ENCODE measurements at places on chromosomes 13 and 19.

- DNase-seq: no peak
Measured at GRCh38 chr19:14606627-14607026, 23.7 kb downstream of the CLEC17A start.

GRCh38 chr19:1624458-1624857 is 19.2 kb upstream of the UQCR11 start:
- DNase-seq: no peak

DNA sequence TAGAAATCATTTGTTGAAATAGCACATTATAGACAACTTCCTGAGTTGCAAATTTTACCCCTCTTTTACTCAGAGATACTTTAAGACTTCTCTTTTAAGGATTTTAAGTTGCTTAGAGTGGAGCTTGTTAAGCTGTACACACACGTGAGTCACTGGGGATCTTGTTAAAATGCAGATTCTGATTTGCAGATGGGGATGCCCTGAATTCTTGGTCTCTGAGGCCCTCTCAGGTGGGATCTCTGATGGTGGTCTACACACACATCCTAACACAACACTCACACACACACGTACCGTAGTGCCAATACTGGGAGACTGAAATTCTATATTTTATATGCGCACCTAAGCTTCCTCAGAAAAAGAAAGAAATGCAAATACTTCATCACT is 788.3 kb downstream of the UQCRFS1 start:
- no peak for DNase-seq

- no peak for DNase-seq
Measured at GRCh38 chr19:35397064-35397463, 26.2 kb downstream of the GPR42 start.

- DNase-seq: no peak
Measured at GRCh38 chr19:46898731-46899130, 37.9 kb downstream of the ARHGAP35 start.

- DNase-seq: no peak
Measured at GRCh38 chr13:64369121-64369520, 2861.0 kb downstream of the PCDH9 start.

DNA sequence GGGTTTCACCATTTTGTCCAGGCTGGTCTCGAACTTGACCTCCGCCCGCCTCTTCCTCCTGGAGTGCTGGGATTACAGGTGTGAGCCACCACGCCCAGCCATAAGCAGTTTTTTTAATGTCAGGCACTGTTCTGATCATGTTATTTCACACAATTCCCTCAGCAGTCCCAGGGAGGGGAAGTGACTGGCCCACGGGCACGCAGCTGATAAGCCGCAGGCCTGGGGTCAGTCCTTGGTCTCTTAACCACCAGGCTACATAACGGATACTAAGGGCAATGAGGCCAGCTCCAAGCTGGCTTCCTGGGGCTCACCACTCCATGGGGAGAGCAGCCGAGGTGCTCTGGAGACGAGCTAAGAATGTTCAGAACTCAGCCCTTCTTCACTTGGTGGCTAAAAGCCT is 13.5 kb downstream of the BRSK1 start:
- no peak for DNase-seq

- no peak for DNase-seq
Measured at GRCh38 chr19:13398780-13399726, 107.2 kb downstream of the CACNA1A start.

GRCh38 chr19:9958379-9958821 is 22.1 kb upstream of the OLFM2 start:
- no peak for DNase-seq

DNA sequence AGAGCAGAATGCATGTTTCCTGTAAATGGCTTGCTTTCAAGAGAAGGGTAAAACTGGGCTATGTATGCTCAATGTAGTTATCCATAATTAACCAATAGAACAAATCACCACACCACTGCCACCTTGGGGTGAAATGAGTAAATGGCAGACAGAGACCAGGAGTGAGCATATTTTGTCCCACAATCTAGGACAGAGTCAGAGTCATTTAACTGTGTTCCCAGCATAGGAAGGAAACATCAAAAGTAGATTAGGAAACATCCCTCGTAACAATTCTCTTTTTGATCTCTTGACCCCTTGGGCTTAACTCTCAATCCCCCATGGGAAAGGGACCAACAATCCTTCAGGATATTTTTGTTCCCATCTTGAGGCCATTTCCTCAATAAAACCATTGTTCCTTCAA is 224.8 kb downstream of the NHLRC3 start:
- peak; percentile 85 for DNase-seq

DNA sequence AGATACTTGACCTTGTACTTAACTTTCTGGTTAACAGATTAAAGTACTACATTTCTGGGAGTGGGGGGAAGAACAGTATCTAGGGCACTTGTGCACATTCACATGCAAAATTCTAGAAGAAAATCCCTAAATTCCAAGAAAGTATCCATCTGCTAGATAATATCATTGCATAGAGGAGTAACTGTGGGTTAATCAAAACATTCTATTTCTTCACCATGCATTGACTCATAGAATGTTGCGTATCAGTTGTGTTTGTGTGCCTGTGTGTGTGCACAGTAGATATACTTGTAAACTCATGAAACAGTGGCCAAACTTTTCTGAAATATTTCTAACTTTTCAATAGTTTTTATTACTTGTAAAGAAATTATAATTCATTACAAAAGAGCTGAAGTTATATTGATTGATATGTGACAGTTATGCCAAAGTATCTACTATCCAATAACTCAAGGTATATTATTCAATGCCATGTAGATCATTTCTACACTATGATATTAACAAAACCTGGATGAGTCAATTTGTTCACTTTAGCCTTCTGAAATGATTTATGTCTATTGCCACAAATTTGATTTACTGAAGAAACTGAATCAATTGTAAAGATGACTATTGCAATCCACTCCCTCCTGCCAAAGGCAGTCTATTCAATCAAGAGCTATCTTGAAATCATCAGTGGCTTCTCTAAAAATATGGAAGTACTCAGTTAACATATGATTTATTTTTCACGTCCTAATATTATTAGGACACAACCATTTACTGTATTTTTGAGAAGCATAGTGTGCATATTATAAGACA is 756.7 kb upstream of the ARGLU1 start:
- DNase-seq: no peak

DNA sequence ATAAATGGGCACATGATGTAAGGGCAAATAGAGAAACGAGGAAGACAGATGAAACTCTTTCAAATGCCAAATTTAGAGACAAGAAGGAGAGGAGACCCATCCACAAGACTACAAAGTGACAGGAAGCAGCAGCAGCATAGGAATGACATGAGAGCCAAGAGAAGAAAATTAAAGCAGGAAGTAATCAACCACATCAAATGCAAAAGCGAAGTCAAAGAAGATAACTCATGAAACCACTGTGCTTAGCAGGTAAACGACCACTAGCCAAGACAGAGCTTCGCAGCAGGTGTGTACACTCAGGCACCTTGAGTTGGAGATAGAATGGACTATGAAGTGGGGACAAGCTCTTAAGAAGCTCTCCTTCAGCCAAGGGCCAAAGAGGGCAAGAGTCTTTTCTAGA is 64.1 kb downstream of the KLF12 start:
- DNase-seq: no peak

GRCh38 chr19:48489608-48490216 is 20.5 kb downstream of the CYTH2 start:
- DNase-seq: peak; percentile 62

- DNase-seq: no peak
Measured at GRCh38 chr19:5062799-5063198, 93.9 kb downstream of the KDM4B start.

- DNase-seq: no peak
Measured at GRCh38 chr13:107649079-107649478, 566.3 kb downstream of the LIG4 start.

- no peak for DNase-seq
Measured at GRCh38 chr19:40193587-40193849, 2.3 kb downstream of the MAP3K10 start.

GRCh38 chr13:49629947-49630346 is 1.6 kb downstream of the ARL11 start:
- DNase-seq: no peak

GRCh38 chr13:83498481-83499190 is 383.6 kb downstream of the SLITRK1 start:
- DNase-seq: no peak

DNA sequence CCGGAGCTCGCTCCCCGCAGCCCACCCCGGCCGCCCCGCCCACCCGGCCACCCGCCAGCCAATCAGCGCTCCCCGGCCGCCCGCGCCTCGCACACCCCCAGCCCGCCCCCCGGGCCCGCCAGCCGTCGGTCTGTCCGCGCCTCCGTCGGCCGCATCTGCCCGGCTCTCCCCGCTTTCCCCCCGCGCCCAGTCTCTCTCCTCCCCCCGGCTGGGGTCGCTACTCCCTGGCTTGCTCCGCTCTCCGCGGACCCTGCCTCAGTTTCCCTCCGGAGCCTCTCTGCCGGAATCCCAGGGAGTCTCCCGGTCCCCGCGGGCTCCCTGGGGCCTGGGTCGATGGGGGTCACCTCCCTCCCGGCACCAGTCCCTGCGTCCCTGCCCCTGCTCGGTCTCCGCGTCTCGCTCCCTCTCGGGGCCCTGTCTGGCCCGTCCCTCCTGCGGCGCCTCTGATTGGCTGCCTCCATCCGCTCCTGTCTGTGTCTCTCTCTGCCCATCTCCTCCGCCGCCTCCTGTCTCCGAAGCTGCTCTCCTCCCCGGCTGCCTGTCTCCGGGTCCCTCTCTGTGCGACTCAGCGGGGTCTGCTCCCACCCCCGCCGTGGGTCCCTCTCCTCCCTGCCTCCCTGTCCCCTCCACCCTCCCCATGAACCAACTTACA is 484 bp downstream of the IL11 start:
- DNase-seq: peak; percentile 78

GRCh38 chr13:47865883-47866282 is 135.2 kb downstream of the SUCLA2 start:
- no peak for DNase-seq

DNA sequence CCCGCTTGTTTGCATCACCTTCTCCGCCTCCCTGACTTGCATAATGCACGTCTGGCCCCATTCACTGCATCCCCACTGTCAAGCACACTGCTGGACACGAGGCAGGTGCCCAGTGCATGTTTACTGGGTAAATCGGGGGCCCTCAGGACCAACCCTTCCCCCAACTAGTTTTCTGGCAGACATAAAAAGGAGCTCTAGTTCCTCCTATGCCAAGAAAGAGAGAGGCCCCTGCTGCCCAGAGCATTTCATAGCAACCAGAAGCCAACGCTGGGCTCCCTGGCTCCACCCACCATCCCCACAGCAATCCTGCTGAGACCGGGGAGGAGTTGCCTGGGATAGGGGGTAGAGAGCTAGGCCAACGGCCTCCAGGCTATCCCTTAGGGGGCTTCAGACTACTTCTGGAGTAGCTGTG is 23.2 kb downstream of the ANKRD27 start:
- DNase-seq: no peak

GRCh38 chr13:88925954-88926353 is 1254.8 kb downstream of the SLITRK5 start:
- no peak for DNase-seq

GRCh38 chr13:36885901-36886300 is 34.1 kb downstream of the SMAD9 start:
- no peak for DNase-seq

GRCh38 chr19:8973501-8974091 is 36.6 kb downstream of the MUC16 start:
- no peak for DNase-seq

DNA sequence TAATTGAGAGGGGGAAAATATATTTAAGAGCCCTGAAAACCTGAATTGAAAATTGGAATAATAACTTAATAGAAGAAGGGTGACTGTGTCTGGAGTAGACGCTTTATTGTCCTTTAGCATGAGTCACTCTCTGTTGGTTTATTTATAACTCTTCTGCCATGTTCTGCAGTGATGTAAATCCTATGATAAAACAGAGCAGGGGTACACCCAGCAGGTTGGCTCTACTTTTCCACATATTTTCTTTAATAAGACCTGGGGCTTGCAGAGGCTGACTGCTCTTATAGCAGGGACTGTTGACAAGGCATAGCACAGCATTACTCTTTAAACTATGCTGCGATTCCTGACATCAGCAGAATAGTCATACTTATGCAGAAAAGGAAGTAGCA is 389.9 kb upstream of the PCDH9 start:
- DNase-seq: no peak

GRCh38 chr13:51585696-51586095 is 1.4 kb downstream of the WDFY2 start:
- peak; percentile 6 for DNase-seq

DNA sequence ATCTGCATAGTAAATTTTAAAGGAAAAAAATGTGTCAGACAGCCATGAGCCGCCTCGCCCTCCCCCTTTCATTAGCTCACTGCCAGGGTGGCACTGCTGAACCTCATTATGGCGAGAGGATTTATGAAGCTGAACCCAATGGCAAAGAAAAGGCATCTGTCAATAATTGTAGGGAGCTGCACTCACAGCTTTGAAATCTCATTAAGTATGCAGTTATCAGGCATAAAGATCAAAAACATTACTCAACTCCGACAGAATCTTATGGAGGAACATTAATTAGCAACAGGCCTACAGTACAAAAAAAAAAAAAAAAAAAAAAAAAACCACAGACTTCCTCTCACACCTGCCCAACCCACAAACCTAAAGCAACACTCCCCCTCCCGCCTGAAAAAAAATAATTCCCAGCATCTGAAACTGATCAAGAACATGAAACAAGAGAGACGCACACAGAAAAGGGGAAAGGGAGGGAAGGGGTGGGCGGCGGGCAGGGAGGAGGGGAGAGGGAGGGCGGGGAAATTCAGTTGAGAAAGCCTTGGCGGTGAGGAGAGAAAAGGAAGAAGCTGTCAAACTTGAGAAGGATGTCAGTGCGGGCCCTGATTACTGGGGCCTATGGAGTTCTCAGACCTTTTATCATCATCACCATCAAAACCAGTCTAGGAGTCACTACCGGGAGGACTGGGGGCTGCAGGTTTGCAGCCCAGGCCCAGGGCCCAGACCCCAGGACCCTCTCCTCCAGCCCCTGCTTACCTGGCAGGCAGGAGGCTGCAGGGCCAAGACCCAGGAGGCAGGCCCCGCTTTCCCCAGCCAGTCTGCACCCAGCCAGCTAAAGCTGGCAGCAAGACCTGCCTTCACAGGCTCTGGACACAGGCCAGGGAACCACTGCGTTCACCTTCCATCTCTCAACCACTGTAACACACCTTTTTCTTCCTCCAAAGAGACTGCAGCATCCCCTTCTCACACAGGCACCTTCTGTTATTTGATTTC is 8.9 kb downstream of the TSHZ3 start:
- no peak for DNase-seq

GRCh38 chr13:51211910-51212309 is 10.3 kb upstream of the FAM124A start:
- no peak for DNase-seq

GRCh38 chr19:45508417-45508860 is 1.2 kb downstream of the VASP start:
- peak; percentile 59 for DNase-seq
